ENCODE measurements at places on chromosomes 2 and 18.

GRCh38 chr2:236577481-236578410, 8.1 kb downstream of the ACKR3 start:
- DNase-seq: no peak

GRCh38 chr2:207825978-207826377, 56.3 kb upstream of the FZD5 start:
- no peak for DNase-seq

- no peak for DNase-seq
Measured at GRCh38 chr2:23293063-23293462, 91.9 kb upstream of the KLHL29 start.

- DNase-seq: no peak
Measured at GRCh38 chr2:42978887-42979415, 186.6 kb upstream of the HAAO start.

DNA sequence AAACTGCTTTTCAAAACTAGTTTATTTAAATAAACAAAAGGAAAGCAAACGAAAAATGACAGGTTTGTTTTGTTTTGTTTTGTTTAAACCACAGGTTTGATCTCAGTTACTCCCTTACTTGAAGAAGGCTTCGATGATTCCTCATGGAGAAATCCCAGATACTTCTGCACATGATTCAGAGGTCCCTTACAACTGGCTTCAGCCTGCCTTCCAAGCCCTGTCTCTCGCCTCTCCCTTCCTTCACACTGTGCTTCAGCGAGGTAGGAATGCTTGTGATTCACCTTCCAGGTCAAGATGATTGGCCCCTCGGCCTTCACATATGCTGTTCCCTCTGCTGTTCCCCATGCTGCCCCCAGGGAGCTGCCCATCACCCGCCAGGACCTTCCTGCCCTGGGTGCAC, 104.1 kb upstream of the ITGA6 start:
- no peak for DNase-seq

- DNase-seq: peak; percentile 62
Measured at GRCh38 chr18:80171054-80171872, 62.2 kb downstream of the ADNP2 start.

GRCh38 chr2:48413676-48414075, 116.3 kb upstream of the STON1 start:
- no peak for DNase-seq

- no peak for DNase-seq
Measured at GRCh38 chr2:185433824-185434223, 304.8 kb upstream of the FSIP2 start.

Data from neural crest cell (in vitro differentiated cells).